ENCODE measurements at places on chromosomes 4 and X. TPM values are rescaled to one million over a fixed set of nuclear protein-coding genes. Genes with fewer than 3 reads are reported as not detected.

Gene SLC4A4
- 1.3 TPM for total RNA-seq

Gene ABLIM2
- total RNA-seq = 11.5 TPM

DNA sequence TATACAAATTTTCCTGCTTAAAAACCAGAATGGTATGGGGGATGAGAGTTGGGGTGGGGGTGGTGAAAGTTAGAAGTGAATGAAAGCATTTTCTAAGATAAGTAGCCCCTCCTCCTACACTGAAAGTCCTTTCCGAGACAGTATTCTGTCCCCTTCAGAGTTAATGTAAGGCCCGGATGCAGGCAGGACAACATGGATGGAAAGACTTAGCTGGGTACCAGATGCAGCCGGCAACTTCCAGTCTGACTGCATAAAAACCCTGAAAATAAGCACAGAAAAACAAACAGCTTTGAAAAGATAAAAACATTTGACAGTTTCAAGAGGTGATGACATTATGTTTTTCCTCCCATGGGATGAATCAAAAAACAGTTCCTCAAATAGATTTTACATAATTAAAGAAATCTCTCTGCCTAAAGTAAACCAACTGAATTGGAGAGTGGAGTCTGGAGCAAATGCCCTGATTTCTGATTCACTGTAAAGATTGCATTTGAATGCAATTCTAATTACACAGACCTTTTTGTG lies 196.3 kb downstream of the GPAT3 start:
- H3K36me3 ChIP-seq = no peaks in the 10 kb centered on the region
- H3K4me3 ChIP-seq = no peak overlapping the region
- no peaks in the 10 kb centered on the region for H3K4me1 ChIP-seq
- no peaks in the 10 kb centered on the region for H3K27me3 ChIP-seq

GRCh38 chrX:16588266-16588665 lies 61.7 kb upstream of the S100G start:
- H3K4me3 ChIP-seq = no peak overlapping the region
- H3K4me1 ChIP-seq = no peaks in the 10 kb centered on the region
- no peaks in the 10 kb centered on the region for H3K36me3 ChIP-seq
- peaks cover 14% of the 10 kb centered on the region for H3K27me3 ChIP-seq
- no peak overlapping the region for H3K27ac ChIP-seq
- no peak for DNase-seq

DNA sequence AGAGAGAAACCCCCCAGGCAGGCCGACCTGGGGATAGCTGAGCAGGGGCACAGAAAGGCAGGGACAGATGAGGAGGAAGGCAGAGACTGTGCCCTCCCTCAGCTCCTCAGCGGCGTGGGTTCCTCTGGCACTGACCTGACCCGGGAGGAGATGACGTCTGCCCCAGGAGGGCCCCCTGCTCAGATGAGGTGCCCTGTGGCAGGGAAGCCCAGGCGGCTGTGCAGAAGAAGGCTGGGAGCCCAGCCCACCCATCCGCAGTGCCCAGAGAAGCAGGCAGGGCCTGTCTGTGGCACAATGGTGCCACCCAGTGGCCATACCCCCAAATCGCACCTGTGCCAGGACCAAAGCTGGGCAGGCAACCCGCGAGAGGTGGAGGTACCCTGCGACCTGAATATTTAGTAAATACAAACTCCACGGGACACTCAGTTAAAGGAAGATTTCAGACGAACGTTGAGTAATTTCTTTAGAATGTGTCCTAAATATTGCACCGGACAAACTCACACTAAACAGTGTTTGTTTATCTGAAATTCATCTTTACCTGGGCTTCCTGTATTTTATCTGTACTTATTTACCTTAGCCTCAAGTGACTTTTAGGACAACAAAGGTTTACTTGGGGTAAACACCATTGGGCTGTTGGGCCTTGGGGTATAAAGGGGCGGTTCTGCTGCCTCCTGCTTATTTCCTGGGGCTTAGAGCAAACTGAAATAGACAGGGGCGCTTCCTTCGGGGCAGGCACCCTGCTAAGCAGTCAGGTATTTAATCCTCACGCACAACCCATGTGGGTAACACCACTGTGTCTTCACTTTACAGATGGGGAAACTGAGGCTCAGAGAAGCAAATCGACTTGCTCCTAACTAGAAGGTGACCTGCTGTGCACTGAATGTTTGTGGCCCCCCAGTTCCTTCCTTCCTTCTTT lies 46.5 kb upstream of the HMX1 start:
- DNase-seq = peak; percentile 33
- H3K27me3 ChIP-seq = peaks cover 39% of the 10 kb centered on the region
- no peaks in the 10 kb centered on the region for H3K4me1 ChIP-seq
- no peak overlapping the region for H3K4me3 ChIP-seq

- H3K27me3 ChIP-seq = peaks cover 97% of the 10 kb centered on the region
- no peaks in the 10 kb centered on the region for H3K36me3 ChIP-seq
- H3K4me3 ChIP-seq = no peak overlapping the region
- no peaks in the 10 kb centered on the region for H3K4me1 ChIP-seq
- DNase-seq = no peak
- H3K27ac ChIP-seq = no peak overlapping the region
Measured at GRCh38 chrX:69133921-69134542, 31.2 kb downstream of the PJA1 start.

DNA sequence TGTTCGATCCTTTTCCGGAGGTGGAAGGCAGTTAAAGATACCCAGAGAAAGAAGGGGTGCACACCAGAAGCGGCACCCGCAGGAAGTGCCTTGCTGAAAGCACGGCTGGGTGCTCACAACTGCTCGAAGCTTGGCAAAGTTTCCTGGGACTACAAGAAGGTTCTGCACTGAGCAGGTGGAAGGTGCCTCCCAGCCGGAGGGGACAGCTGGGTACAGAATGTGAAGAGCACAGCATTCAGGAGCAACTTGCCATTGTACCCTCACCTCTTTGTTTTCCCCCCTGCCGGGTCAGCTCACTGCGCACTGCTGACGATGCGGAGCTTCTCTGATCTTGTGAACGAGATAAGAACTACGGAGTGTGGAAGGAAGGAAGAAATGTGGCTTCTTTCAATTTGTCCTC lies 289.2 kb downstream of the FBXW7 start:
- H3K4me1 ChIP-seq = no peaks in the 10 kb centered on the region
- H3K36me3 ChIP-seq = no peaks in the 10 kb centered on the region
- no peak overlapping the region for H3K4me3 ChIP-seq
- H3K27me3 ChIP-seq = no peaks in the 10 kb centered on the region

- H3K27me3 ChIP-seq = peaks cover 17% of the 10 kb centered on the region
- no peak for DNase-seq
- no peak overlapping the region for H3K4me3 ChIP-seq
- H3K36me3 ChIP-seq = no peaks in the 10 kb centered on the region
- H3K27ac ChIP-seq = peak overlapping the region; percentile 72
Measured at GRCh38 chrX:22135994-22136684, 104.0 kb downstream of the PHEX start.

DNA sequence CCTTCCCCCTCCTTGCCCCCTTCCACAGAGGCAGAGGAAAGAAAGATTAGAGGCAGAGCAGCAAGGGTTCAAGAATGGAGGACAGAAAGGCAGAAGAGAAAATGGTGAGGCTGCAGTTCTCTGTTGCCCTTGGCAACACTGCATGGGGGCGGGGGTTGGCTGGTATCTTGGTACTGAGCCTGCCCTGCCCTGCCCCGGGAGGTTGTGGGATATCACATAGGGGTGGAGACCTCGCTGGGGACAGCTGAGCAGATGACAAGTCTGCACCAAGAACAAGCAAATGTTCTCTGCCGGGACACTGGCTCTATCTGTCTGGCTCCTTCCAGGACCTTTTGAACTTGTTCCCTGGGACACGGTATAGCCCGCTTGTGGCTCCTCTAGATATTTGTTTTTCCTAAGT lies 39.8 kb downstream of the NHS start:
- no peak for DNase-seq
- H3K4me3 ChIP-seq = no peak overlapping the region
- no peaks in the 10 kb centered on the region for H3K4me1 ChIP-seq
- no peaks in the 10 kb centered on the region for H3K36me3 ChIP-seq

DNA sequence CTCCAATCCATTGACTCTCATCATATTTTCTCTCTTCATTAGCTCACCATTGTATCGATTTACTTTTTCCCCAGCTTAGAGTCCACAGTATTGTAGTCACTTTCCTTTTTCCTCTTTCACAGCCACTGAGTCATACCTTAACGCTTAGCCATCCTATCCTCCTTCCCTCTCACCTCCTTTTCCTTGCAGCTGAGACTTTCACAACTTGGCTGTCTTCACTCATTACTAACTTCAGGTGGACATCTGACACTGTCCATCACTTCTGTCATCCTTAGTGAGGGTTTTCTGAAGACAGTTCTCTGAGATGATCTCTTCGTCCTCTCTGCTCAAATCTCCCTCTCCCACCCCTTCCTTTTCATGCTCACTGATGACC lies 70.5 kb upstream of the ESX1 start:
- no peaks in the 10 kb centered on the region for H3K36me3 ChIP-seq
- no peaks in the 10 kb centered on the region for H3K4me1 ChIP-seq
- H3K27me3 ChIP-seq = peaks cover 50% of the 10 kb centered on the region

GRCh38 chrX:119004920-119005524 lies 30.6 kb downstream of the LONRF3 start:
- peak; percentile 29 for DNase-seq
- peaks cover 28% of the 10 kb centered on the region for H3K27me3 ChIP-seq
- H3K27ac ChIP-seq = no peak overlapping the region
- H3K36me3 ChIP-seq = no peaks in the 10 kb centered on the region
- H3K4me3 ChIP-seq = no peak overlapping the region

- H3K4me3 ChIP-seq = no peak overlapping the region
- H3K4me1 ChIP-seq = no peaks in the 10 kb centered on the region
- H3K36me3 ChIP-seq = no peaks in the 10 kb centered on the region
- DNase-seq = no peak
Measured at GRCh38 chr4:106323119-106323518, 6.8 kb downstream of the AIMP1 start.

DNA sequence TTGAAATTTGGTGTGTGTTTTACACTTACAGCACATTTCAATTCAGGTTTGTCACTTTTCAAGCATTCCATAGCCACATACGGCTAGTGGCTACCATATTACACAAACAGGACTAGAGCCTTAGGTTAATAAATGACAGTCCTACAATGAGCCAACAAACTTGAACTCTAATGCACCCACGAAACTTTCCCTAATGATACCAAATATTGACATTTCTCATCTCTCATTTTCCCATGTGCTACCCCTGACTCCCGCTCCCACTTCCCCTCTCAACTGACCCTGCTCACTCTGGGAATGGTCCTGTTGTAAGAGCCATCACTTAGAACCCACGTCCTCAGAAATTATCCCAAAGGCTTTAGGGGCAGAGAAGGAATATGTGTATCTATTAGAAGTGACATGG lies 4.9 kb upstream of the TLR10 start:
- H3K36me3 ChIP-seq = no peaks in the 10 kb centered on the region
- no peak overlapping the region for H3K27ac ChIP-seq
- no peaks in the 10 kb centered on the region for H3K27me3 ChIP-seq

Gene PDZD11
- 33.0 TPM for total RNA-seq

DNA sequence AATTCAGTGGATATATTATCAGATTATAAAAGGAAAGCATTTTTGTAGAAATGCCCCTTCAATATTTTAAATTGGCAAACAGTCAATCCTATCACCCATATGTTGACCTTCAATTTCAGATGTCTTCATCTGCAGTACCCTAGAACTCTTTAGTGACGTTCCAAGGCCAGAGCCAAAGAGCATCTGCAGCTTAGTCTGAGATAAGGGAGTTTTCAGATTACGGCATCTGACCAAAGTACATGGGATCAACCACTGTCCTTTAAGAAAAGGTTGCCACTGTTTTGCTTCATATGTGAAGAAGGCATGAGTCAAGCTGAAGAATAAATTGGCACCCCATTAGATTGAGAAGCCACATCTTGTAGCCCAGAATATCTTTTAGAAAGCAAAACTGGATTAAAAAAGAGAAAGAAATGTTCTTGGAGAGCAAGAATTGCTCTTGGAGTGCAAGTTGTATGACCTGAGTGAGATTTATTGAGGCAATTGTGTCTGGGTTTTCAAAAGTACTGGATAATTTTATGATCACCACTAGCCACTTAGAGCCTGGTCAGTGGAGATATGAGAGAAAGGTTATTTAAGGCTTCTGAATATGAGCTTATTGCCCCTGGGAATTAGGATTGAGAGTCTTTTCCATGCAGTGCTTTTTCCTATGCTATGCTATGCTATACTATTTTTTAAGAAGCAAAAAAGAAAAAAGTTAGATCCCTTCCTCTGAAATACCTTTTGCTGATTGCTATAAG lies 251.9 kb upstream of the NR3C2 start:
- no peak overlapping the region for H3K27ac ChIP-seq
- H3K4me3 ChIP-seq = no peak overlapping the region
- no peaks in the 10 kb centered on the region for H3K36me3 ChIP-seq

DNA sequence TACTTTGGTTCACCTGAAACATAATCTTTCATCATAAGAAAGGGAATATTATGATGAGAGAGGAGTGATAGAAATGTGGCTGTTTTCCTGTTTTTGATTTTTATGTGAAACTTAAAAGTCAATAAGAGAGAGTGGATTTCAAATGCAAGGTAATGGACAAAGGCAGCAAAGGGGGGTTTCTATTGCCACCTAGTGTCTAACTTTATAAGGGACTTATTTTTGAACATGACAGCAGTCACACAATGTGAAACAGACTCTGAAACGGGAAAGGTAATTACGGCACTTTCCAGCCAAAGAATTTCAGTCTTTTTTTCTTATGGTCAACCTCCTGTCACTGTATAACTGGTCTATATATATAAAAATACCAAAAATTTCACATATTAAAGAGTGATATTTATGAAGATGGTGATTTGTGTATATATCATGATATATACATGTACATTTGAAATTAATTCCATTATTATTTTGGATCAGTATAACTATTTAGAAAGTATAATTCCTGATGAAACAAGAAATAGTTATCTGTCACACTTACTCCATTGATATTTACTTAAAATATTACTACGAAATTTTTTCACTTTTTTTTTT lies 127.1 kb downstream of the FBXO8 start:
- no peaks in the 10 kb centered on the region for H3K36me3 ChIP-seq
- no peak overlapping the region for H3K27ac ChIP-seq
- DNase-seq = no peak
- H3K27me3 ChIP-seq = no peaks in the 10 kb centered on the region

DNA sequence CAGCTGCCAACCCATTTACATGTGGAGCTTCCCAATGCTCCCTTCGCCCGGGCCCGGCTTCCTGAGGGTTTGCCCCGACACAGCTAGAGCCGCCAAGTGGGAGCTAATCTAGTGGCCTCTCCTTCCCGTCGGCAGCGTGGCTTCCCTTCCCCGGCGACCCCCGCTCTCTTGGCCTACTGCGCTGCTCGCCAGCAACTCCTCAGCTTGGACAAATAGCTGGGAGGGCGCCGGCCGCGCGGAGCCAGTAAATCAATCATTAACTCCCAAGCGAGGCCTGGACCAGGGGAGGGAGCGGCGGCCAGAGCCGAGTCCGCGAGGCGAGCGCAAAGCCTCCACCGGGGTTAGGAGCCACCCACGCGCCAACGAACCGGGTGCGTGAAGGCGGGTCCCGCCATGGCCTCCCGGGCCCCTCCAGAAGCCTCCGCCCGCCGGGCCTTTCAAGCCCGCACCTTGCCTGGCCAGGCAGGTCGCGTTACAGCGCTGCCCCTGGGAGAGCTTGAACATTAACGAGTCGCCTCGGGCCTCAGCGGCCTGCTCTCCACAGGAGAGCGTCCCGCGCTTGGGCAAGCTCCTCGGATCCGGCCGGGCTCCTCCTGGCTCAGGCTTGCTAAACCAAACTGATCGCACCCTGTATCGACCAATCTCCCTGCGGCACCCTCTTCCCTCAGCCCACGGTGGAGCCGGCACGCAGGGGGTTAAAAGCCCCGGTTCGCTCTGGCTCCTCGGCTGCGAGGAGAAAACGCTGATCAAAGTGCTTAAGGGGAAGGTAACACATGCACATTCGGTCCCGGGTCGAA lies 10.6 kb upstream of the BCOR start:
- H3K36me3 ChIP-seq = no peaks in the 10 kb centered on the region
- H3K4me3 ChIP-seq = peak overlapping the region; percentile 52
- peak overlapping the region; percentile 98 for H3K27ac ChIP-seq

GRCh38 chr4:128155231-128155855 lies 94.2 kb downstream of the LARP1B start:
- no peaks in the 10 kb centered on the region for H3K4me1 ChIP-seq
- no peaks in the 10 kb centered on the region for H3K36me3 ChIP-seq
- H3K27ac ChIP-seq = no peak overlapping the region
- H3K27me3 ChIP-seq = no peaks in the 10 kb centered on the region
- H3K4me3 ChIP-seq = no peak overlapping the region
